ENCODE measurements at places on chromosomes 6 and 20.

DNA sequence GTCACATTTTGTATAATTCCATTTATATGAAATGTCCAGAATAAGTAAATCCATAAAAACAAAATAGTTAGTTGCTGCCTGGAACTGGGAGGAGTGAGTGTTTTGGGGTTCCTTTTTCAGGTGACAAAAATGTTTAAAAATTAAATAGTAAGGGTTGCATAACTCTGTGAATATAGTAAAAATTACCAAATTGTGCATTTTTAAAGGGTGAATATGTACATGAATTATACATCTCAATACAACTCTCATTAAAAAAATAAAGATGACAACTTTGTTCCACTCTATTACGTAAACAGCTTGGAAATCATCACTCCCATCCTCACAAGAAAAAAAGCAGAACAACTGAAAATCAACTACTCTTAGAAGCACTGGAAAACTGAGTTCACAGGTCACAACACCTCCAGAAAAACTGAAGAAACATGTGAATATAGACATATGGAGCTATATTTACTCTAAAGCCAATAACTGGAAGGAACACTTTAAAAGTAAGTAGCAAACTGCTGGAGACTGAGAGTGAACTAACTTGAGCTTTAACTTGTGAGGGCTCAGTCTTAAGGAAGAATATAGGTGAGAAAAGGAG lies 40.0 kb downstream of the RANBP9 start:
- DNase-seq, result no peak

DNA sequence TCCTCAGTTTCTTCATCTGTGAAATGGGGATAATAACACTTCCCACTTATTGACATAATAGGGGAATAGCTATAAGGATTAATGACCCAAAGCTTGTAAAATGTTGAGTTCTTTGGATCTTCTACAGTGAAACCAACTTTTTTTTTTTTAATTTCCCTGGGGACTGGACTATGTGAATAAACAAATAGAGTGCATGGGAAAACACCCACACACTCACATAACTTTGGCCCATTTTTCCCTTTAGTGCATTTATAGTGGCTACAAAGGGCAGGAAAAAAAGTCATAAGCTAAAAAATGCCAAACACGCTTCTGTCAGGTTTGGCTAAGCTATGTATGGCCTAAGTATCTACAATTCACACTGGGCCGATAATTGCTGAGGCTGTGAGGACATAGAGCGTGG lies 406.2 kb upstream of the JAG1 start:
- no peak for DNase-seq

- DNase-seq, result no peak
These were observed 381.9 kb downstream of the C6orf118 start for GRCh38 chr6:164927288-164928056.

- DNase-seq, result no peak
These were observed 69.5 kb downstream of the ZFAND3 start for GRCh38 chr6:37889051-37889450.

- no peak for DNase-seq
These were observed 405.5 kb upstream of the PLCB4 start for GRCh38 chr20:8663424-8663823.

DNA sequence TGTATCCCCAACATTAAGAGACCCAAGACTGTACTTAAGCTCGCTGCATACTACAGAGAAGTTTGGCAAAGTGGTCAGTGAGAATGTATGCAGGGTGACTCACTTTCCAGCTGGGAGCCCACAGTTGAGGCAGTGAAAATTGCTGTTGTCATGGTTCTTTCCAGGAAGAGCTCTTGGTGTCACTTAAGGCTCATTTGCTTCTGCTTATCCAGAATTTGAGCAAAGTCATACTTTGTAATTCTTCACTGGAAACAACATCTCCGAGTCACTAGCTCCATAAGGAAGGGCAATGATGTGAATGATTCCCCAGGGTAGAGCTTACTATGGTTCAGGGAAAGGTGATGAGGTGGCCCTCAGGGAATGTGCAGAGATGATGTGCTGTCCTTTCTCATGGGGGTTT lies 65.4 kb upstream of the FBXL4 start:
- DNase-seq, result no peak

- DNase-seq, result no peak
These were observed 36.3 kb upstream of the SLCO4A1 start for GRCh38 chr20:62606016-62606415.
